ENCODE measurements at places on chromosomes 5 and 9. TPM values are rescaled to one million over a fixed set of nuclear protein-coding genes. Genes with fewer than 3 reads are reported as not detected.

DNA sequence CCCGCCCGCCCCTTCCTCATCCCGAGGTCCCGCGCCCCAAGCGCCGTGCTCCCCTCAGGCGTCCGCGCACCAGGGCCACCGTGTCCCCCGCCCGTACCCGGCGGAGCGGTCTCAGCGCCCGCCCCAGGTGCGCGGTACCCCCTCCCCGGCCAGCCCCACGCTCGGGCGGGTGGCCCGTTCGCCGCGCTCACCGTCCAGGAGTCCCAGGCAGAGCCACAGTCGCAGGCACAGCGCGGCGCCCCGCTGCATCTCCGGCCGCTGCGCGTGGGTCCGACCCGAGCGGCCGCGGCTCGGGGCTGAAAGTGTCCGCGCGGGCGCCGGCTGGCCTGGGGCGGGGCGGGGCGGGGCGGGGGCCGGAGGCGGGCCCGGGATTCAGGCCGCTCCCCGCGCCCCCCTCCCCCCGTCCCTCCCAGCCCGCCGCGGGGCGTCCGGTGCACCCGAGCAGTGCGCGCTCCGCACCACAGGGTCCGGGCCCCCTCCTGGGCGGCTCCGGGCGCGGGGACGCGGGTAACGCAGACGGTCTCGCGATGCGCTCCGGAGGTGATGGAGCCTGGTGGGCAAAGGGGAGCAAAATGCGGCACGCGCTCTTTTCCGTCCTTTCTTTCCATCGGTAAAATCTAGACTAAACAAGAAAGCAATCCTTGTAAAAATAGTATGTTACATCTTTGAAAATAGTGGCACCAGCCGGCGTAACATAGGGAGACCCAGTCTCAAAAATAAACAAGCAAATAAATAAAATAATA, at the start of gene FLT4:
TSS of gene FLT4 (minus strand) at position 304 of the 743 bp plus-strand sequence. CDS start at position 249, 55 bp downstream.
- DNase-seq, result no peak
- H3K27ac ChIP-seq, result no peak within 1 kb of the TSS
- H3K4me1 ChIP-seq, result peaks cover 6% of the 10 kb centered on the region
- no peaks in the 10 kb centered on the region for H3K36me3 ChIP-seq
- H3K4me3 ChIP-seq, result peak within 1 kb of the TSS; percentile 53

DNA sequence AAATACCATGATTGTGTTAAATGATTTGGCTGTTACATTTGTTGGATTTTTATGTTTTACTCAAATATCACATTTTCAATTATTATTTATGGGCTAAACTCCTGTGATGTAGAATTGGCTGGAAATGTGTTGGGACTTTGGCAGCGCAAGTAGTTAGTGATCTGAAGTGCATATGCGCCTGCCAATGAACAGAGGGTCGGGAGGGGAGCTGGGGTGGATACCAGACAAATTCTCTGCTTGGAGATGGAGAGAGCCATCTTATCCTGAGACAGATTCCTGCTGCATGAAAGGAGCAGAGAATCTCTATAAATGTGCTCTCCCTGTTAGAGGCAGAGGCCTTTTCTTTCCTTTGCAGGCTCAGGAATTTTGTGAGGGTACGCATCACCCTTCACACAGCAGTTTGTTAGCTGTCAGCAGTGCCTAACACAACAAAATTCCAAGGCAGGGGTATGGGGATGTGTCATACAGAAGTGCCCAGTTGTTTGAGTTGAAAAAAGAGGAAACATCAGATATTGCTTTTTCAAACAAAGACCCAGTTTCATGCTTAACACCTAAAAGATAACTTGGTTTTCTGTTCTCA, 489.1 kb downstream of the CSNK1G3 start:
- H3K4me3 ChIP-seq, result no peak overlapping the region
- no peak overlapping the region for H3K27ac ChIP-seq
- DNase-seq, result no peak
- H3K36me3 ChIP-seq, result no peaks in the 10 kb centered on the region
- H3K4me1 ChIP-seq, result no peaks in the 10 kb centered on the region

The SYNPO gene
- total RNA-seq, result 0.07 TPM

The SCGB3A2 gene
- not detected for total RNA-seq

DNA sequence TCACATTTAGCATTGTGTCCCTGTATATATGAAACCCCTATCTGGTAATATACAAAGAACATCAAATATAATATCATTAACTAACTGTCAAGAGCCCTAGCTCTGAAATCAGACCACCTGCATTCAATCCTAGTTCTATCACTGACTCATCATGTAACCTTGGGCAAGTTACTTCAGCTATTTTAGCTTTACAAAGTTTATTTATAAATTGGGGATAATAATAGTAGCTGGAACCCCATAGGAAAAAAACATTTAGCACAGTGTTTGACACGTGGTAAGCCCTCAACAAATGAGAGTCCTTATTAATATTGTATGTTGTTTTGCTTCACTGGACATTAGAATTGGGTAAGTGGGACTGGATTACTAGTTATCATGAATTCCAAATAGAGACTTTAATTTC, 157.5 kb downstream of the EBF1 start:
- no peaks in the 10 kb centered on the region for H3K27me3 ChIP-seq
- H3K27ac ChIP-seq, result no peak overlapping the region
- no peaks in the 10 kb centered on the region for H3K4me1 ChIP-seq
- H3K4me3 ChIP-seq, result no peak overlapping the region

The ARHGEF39 gene
- total RNA-seq, result 0.84 TPM

All from CD4-positive, CD25-positive, alpha-beta regulatory T cell (primary cell).